Nephron progenitor cell (in vitro differentiated cells): ENCODE measurements at places on chromosomes 13 and 19.
A peak's percentile ranks its signal among the peaks of the same experiment; 100 is the strongest.

DNA sequence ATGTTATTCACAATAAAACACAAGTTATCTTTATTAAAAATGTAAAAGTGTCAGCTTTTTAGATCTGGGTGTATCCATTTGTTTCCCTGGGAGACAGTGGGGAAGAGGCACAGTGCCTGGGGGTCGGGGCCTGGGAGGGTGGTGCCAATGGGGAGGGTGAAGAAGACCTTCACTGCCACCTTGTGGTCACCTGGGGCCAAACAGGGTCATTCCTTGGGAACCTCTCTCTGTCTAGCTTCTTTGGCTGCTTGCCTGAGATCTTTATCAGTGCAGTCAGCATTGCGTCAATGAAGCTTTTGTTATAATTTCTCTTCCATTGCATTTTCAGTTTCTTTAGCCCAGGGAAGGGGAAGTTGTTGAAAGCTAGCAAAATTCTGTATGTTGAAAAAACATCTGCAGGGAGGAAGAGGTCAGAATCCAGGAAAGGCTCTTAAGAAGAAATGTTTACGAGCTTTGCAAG, 39.1 kb downstream of the PCDH8 start:
- H3K4me1 ChIP-seq = peaks cover 31% of the 10 kb centered on the region
- no peak overlapping the region for H3K4me3 ChIP-seq
- no peak overlapping the region for H3K27ac ChIP-seq
- peak; percentile 81 for DNase-seq
- H3K27me3 ChIP-seq = peaks cover 20% of the 10 kb centered on the region
- no peaks in the 10 kb centered on the region for H3K36me3 ChIP-seq

DNA sequence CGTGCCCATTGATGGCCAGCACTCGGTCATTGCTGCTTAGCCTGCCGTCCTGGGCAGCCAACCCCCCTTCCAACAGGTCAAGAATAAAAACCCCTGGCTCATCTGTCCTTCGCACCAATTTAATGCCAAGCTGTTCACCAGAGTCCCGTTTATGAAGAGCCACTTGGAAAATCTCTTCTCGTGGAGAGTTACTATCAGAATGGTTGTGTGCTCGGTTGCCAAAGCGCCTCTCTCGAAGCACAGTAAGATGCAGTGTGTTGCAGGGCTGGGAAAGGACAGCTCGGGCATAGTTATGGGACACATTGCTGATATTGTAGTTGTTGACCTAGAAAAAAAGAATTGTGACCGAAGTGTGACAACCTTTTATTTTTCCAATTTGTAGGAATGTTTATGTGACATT, 57.9 kb downstream of the LNX2 start:
- DNase-seq = no peak
- no peak overlapping the region for H3K27ac ChIP-seq
- no peaks in the 10 kb centered on the region for H3K4me1 ChIP-seq
- no peaks in the 10 kb centered on the region for H3K27me3 ChIP-seq
- no peak overlapping the region for H3K4me3 ChIP-seq

DNA sequence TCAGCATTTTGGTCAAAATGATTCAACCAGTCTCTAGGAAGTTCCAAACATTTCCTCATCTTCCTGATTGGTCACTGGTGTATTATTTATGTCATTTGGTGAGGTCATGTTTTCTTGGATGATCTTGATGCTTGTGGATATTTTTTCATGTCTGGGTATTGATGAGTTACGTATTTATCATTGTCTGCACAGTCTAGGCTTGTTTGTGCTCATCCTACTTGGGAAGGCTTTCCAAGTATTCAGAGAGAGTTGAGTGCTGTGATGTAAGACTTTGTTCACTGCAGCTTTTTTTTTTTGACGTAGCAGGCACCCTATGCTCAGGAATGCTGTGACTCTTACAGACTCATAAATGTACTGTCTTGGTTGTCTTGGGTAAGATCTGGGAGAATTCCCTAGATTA, 509.5 kb downstream of the SLITRK1 start:
- H3K27ac ChIP-seq = no peak overlapping the region
- H3K27me3 ChIP-seq = no peaks in the 10 kb centered on the region
- no peaks in the 10 kb centered on the region for H3K4me1 ChIP-seq
- no peak for DNase-seq
- no peaks in the 10 kb centered on the region for H3K36me3 ChIP-seq

GRCh38 chr19:10279737-10280442, 6.9 kb upstream of the ICAM4 start:
- H3K27me3 ChIP-seq = peaks cover 18% of the 10 kb centered on the region
- peaks cover 6% of the 10 kb centered on the region for H3K4me1 ChIP-seq
- peaks cover 2% of the 10 kb centered on the region for H3K36me3 ChIP-seq
- H3K27ac ChIP-seq = no peak overlapping the region

DNA sequence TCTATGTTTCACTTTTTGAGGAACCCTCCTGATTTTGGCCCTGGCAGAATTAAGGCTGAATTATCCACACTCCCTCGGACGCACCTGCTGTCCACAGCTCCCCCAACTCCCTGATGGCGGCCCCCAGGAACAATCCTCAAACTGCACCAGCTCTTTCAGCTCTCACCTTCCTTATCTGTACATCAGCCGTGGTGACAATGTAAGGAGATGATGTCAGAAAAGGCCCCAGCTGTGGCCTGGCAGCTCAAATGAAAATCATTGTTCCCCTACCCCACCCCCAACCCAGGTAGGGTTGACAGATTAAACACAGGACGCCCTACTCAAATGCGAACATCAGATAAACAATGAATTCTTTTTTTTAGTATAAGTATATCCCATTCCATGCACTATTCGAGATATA, 35.0 kb upstream of the KLF2 start:
- H3K27me3 ChIP-seq = peaks cover 30% of the 10 kb centered on the region
- H3K4me1 ChIP-seq = peaks cover 39% of the 10 kb centered on the region
- no peaks in the 10 kb centered on the region for H3K36me3 ChIP-seq

- no peak for DNase-seq
- H3K36me3 ChIP-seq = no peaks in the 10 kb centered on the region
- no peak overlapping the region for H3K4me3 ChIP-seq
- H3K27me3 ChIP-seq = peaks cover 25% of the 10 kb centered on the region
These were observed 33.2 kb downstream of the UNC13A start for GRCh38 chr19:17654993-17655392.

- H3K27me3 ChIP-seq = peaks cover 10% of the 10 kb centered on the region
- DNase-seq = peak; percentile 62
- no peak overlapping the region for H3K27ac ChIP-seq
- peaks cover 2% of the 10 kb centered on the region for H3K36me3 ChIP-seq
These were observed 47.4 kb upstream of the TMTC4 start for GRCh38 chr13:100721885-100722512.

GRCh38 chr13:29195456-29195855, 375.3 kb downstream of the MTUS2 start:
- no peaks in the 10 kb centered on the region for H3K4me1 ChIP-seq
- H3K27me3 ChIP-seq = peaks cover 2% of the 10 kb centered on the region
- no peak overlapping the region for H3K27ac ChIP-seq
- H3K4me3 ChIP-seq = no peak overlapping the region
- no peaks in the 10 kb centered on the region for H3K36me3 ChIP-seq

DNA sequence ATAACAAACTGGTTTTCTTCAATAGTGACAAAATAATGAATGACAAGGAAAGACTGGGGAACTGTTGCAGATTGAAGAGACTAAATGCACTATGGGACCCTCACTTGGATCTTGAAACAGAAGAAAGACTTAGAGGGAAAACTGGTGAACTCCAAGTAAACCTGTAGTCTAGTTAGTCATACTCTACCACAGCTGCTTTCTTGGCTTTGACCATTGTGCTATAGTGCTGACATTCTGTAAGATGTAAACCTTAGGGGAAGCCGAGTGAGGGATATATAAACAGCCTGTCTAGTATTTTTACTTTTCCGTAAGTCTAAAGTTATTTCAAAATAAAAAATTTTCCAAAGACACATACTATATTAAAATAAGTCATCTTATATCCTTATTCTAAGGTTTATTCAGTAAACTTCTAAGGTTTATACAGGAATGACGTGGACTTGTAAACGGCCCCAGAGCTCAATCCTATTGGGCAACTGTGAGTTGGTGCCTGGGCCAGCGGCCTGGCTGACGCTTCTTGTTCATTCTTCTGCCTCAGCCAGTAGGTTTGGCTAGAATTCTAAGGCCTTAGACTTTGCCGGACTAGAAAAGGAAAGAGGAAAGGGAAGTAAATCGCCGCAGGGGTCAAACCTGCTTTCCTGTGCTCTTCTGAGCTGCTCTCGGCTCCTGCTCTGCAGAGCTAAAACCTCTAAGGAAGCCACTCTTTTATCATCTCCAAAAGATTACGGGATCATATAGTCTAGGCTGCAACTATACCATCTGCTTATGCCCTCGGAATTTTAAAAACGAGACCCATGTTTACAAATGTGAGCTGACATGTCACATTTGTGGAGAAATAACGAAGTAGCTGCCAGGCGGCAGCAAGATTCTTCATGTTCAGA, 33.6 kb upstream of the UBE2L5 start:
- H3K4me1 ChIP-seq = peaks cover 28% of the 10 kb centered on the region
- peaks cover 12% of the 10 kb centered on the region for H3K27me3 ChIP-seq
- peak overlapping the region; percentile 76 for H3K27ac ChIP-seq
- DNase-seq = no peak
- no peak overlapping the region for H3K4me3 ChIP-seq
- no peaks in the 10 kb centered on the region for H3K36me3 ChIP-seq

- H3K27me3 ChIP-seq = peaks cover 4% of the 10 kb centered on the region
- H3K4me1 ChIP-seq = peaks cover 10% of the 10 kb centered on the region
- H3K4me3 ChIP-seq = no peak overlapping the region
- peaks cover 4% of the 10 kb centered on the region for H3K36me3 ChIP-seq
These were observed 39.1 kb downstream of the SLC7A9 start for GRCh38 chr19:32830231-32831014.

DNA sequence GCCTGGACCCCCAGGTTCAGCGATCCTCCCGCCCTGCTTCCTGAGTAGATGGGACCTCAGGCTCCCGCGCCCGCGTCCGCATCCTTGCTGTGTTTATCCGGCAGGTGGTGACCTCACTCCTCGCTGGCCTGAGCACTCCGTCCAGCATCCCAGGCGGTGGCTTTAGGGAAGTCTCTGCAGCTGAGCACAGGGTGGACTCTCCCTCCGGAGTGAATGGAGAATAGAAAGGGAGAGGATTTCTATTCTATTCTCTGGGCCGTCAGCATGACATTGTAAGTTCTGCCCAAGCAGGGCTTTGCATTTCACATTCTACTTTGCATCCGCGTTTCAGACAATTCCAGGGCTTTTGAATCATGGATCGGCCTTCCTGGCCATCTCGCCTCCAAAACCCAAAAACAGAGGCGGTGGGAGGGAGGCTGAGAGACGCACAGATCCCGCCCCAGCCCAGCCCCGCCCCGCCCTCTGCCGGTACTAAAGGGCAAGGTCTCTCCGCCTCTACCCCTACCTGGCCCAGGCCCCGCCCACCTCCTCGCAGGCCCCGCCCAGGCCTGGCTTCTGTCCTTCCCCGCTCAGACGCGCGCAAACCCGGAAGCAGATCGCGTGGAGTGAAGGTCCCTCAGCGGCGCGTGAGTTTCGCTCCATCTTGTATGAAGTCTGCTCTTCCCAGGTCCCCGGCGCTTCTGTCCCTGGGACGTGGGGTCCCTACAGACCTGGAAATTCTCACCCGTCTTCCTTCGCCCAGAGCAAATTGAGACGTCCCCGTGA, at the start of gene ZNF525:
Gene ZNF525, plus strand, starts transcription at position 572 of the 765 bp plus-strand sequence. CDS start 6,577 bp downstream, outside the sequence.
- no peaks in the 10 kb centered on the region for H3K36me3 ChIP-seq
- H3K27ac ChIP-seq = peak within 1 kb of the TSS; percentile 90
- peak within 1 kb of the TSS; percentile 92 for H3K4me3 ChIP-seq
- peaks cover 24% of the 10 kb centered on the region for H3K27me3 ChIP-seq
- peaks cover 34% of the 10 kb centered on the region for H3K4me1 ChIP-seq
- DNase-seq = peak; percentile 96

GRCh38 chr13:96782186-96782585, 212.1 kb downstream of the OXGR1 start:
- peaks cover 7% of the 10 kb centered on the region for H3K27me3 ChIP-seq
- H3K4me1 ChIP-seq = no peaks in the 10 kb centered on the region
- no peak for DNase-seq
- no peaks in the 10 kb centered on the region for H3K36me3 ChIP-seq
- H3K4me3 ChIP-seq = no peak overlapping the region
- no peak overlapping the region for H3K27ac ChIP-seq

GRCh38 chr19:16380314-16380695, 55.7 kb downstream of the KLF2 start:
- no peaks in the 10 kb centered on the region for H3K27me3 ChIP-seq
- no peak for DNase-seq
- no peak overlapping the region for H3K4me3 ChIP-seq
- H3K4me1 ChIP-seq = peaks cover 27% of the 10 kb centered on the region
- peaks cover 34% of the 10 kb centered on the region for H3K36me3 ChIP-seq

DNA sequence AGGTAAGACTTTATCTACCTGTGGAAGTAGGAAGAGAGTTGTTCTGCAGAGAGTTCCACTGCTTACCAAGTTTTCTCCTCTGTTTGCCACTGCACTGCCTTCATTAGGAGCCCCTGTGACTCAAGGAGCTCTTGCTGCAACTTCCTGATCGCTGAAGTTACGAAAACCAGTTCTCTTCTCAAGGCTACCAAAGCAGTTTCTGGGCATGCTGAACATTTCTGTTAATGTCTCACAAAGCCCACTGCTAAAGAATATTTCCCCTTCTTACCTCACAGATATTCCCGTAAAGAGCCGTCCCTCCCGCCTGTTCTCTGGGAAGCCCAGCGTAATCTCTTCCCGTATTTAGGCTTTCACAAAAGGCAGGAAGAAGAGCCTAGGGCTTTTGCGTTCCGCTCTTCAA, 82.6 kb upstream of the OXGR1 start:
- H3K27me3 ChIP-seq = peaks cover 5% of the 10 kb centered on the region
- no peak overlapping the region for H3K27ac ChIP-seq
- no peaks in the 10 kb centered on the region for H3K36me3 ChIP-seq
- DNase-seq = no peak

- H3K36me3 ChIP-seq = no peaks in the 10 kb centered on the region
- H3K4me1 ChIP-seq = peaks cover 27% of the 10 kb centered on the region
- H3K4me3 ChIP-seq = peak overlapping the region; percentile 26
- H3K27me3 ChIP-seq = no peaks in the 10 kb centered on the region
- peak overlapping the region; percentile 83 for H3K27ac ChIP-seq
- peak; percentile 12 for DNase-seq
These were observed 285.0 kb upstream of the SLC10A2 start for GRCh38 chr13:103351035-103351828.

DNA sequence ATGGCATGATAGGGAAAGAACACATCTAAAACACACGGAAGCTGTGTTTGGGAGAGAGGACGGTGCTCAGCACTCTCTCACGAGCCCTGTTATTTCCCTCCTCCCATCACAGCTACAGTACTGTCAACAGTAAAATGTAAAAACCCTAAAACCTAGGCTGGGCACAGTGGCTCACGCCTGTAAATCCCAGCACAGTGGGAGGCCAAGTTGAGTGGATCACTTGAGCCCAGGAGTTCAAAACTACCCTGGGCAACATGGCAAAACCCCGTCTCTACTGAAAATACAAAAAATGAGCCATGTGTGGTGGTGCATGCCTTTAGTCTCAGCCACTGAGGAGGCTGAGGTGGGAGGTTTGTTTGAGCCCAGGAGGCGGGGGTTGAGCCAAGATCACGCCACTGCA, 54.8 kb downstream of the FOXO1 start:
- H3K36me3 ChIP-seq = no peaks in the 10 kb centered on the region
- no peak for DNase-seq
- peaks cover 56% of the 10 kb centered on the region for H3K4me1 ChIP-seq
- H3K27me3 ChIP-seq = peaks cover 3% of the 10 kb centered on the region
- H3K4me3 ChIP-seq = no peak overlapping the region

GRCh38 chr13:104008541-104009435, 942.6 kb upstream of the SLC10A2 start:
- no peak overlapping the region for H3K4me3 ChIP-seq
- no peak for DNase-seq
- no peaks in the 10 kb centered on the region for H3K27me3 ChIP-seq
- H3K4me1 ChIP-seq = peaks cover 41% of the 10 kb centered on the region
- H3K36me3 ChIP-seq = no peaks in the 10 kb centered on the region
